CD4-positive, alpha-beta T cell treated with Interleukin-6 at 100 ng/mL for 8 hours (primary cell): ENCODE measurements at places on chromosomes 3 and 15.

- DNase-seq: no peak
Observed at GRCh38 chr15:64949383-64950186, 37.9 kb downstream of the ANKDD1A start.

DNA sequence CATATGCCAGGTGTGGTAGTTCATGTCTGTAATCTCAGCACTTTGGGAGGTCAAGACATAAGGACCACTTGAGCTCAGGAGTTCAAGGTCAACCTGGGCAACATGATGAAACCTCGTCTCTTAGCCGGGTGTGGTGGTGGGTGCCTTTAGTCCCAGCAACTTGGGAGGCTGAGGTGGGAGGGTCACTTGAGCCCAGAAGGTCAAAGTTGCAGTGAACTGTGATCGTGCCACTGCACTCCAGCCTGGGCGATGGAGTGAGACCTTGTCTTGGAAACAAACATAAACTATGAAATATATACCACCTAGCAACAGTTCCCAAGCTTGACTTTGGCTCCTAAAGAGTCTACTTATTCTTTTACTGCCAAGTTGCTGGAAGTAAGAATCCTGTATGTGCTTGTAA lies 30.9 kb downstream of the UBE3A start:
- DNase-seq: no peak

- DNase-seq: peak; percentile 79
Observed at GRCh38 chr15:72685925-72686794, at the start of the genes BBS4 and HIGD2B. Gene BBS4, plus strand, starts transcription at chr15:72686207. Its CDS starts 21 bp downstream, at chr15:72686228. Gene HIGD2B, minus strand, starts transcription at chr15:72686182. Its CDS starts 9,808 bp downstream, at chr15:72676374.

DNA sequence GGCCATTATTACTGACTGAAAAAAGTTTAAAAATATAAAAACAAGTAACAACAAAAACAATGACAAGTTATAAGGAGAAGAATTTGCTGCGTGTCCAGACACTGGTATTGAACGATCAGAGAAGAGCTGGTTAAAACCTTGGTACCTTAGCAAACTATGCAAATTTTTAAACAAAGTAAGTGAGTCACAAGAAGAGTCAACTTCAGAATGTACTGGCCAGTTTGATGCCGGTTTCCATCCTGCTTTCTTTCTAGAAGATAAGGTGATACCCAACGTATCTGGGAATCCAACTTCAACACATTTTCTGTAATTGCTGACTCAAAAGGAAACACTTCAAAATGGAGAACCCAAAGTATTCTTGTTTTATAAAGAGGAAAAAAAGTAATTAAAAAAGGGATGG lies 49.8 kb downstream of the RUBCN start:
- no peak for DNase-seq

DNA sequence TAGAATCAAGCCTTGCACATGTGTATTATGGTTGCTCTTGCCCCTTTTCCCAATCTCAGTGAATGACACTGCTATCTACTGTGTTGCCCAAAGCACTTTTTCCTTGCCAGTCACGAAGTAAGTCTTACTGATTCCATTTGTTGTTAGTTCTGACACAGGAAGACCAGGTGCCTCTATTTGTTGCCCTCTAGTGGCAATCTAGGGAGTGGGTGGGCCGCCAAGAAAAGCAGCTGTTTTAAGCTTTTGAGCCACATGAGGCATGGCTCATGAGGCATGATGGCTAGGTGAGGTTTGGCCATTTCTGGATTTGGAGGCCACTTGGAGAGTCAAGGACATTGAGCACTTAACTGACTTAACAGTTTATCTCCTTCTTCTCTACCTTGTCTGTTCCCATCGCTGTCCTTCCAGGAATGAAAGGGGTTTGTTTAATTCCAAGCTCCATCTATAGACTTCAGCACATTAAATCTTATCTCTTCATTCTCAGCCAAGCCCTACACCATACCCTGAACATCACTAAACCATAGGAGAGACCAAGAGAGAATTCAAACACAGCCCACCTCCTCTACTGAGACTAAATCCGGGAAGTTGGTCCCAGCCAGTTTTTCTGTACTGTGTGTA lies 103.1 kb downstream of the HCN4 start:
- peak; percentile 31 for DNase-seq

DNA sequence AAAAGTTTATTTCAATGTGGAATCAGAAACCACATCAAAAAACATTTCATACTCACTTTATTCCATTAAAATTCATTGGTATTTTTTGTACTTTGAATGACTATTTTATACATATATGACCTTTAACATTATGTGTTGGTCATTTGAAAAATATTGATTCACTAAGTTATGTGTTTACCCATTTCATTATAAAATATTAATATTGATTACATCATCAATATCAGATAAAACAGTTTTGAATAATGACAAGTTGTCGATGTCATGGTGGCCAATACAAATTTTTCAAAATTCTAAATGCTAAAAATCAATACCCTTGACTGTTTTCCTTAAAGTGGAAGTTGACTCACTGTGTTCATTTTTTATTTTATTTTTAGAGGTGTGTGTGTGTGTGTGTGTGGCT lies 239.7 kb upstream of the ROBO1 start:
- DNase-seq: no peak

DNA sequence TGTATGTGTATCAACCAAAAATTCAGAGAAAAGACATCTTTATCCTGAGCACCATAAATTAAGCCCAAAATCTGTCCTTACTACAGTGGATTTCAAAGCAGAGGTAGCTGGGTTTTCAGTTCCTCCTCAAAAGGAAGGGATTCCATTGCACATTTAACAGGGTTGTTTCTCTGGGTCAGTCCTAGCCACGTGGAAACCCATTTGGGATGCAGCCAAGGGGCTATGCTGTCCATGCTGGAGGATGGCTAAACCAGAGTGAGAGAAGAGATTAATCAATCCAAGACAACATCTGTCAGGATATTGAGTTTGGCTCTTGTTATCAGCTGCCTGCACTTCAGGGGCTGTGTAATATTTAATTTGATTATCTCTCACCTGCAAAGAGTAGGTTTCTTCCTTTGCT lies 28.1 kb downstream of the LSAMP start:
- DNase-seq: no peak

DNA sequence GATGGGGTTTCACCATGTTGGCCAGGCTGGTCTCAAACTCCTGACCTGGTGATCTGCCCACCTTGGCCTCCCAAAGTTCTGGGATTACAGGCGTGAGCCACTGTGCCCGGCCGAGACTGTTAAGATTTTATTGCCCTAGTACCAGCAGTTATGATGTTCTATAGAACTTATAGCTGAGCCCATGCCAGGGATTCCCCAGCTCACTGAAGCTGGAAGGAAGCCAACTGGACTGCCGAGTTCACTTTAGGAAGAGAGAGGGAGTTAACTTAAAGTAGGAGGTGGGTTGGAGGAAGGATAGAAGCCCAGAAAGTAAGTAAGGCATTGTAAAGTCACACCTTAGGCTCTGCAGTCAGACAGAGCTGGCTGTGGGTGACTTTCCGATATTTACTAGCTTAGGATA lies 101.1 kb upstream of the BOC start:
- DNase-seq: no peak

- no peak for DNase-seq
Observed at GRCh38 chr15:63063877-63064409, 21.4 kb downstream of the TPM1 start.

GRCh38 chr15:64456634-64457108 lies 3.7 kb upstream of the ZNF609 start:
- no peak for DNase-seq

- no peak for DNase-seq
Observed at GRCh38 chr3:193800138-193801043, 207.4 kb downstream of the OPA1 start.

DNA sequence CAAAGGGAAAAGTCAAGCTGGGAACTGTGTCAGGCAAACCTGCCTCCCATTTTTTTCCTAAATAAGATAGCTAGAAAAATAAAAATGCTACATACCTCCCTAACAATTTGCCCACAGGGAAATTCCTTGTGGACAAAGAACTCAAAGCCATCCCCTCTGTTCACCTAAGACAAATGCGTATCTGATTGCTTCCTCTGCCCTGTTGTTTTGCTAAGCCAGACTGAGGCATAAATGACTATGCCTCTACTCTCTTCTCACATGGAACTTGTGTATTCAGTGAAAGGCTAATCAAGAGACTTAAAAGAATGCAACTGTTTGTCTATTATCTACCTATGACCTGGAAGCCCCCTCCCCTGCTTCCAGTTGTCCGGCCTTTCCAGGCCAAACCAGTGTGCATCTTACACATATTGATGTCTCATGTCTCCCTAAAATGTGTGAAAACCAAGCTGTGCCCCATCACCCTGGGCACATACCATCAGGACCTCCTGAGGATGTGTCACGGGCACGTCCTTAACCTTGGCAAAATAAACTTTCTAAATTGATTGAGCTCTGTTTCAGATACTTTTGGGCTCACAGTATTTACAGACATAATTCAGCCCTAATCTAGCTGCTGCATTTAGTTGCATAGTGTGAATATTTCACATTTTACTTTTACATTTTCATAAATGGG lies 15.8 kb downstream of the CHD2 start:
- DNase-seq: no peak

DNA sequence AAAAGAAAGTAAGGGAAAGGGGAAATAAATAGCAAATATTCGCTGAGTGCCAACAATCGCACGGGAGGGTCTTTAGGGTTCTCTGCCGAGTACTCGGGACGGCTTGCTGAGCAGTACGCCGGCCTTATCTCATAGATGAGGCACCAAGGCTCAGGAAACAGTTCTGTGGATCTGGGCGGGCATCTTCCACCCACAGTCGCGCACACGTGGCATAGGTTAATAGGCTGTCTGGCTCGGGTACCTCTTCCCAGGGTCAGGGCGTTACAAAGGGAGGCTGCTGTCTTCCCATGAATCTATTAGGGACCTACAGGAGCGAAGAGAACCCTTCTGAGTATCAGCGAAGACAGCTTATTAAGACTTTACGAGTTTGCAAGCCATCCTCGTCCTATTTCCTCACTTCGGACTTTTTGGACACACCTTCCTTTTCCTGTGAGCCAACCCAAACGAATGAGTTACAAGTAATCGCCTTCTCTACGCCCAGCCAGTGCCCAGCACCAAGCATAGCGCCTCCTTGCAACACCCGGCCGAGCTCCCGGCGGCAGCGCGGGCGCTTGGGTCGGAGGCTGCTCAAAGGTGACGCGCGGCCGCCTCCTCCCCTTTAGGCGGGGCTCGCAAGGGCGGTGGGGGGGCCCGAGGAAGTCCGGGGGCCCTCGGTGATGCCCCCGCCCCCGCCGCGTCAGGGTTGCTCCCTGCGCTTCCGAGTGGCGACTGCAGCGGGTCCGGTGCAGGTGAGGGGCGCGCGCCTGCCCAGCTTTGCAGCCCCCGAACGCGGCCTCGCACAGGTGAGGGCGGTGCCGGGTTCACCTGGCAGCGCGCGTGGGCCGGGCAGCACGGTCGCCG lies at the start of gene MCTP2:
Gene MCTP2 (plus strand): TSS at position 679 of the 840 bp plus-strand sequence. CDS start 66,705 bp downstream, outside the sequence.
- DNase-seq: peak; percentile 82

GRCh38 chr3:94822298-94822697 lies 759.4 kb downstream of the NSUN3 start:
- DNase-seq: no peak

DNA sequence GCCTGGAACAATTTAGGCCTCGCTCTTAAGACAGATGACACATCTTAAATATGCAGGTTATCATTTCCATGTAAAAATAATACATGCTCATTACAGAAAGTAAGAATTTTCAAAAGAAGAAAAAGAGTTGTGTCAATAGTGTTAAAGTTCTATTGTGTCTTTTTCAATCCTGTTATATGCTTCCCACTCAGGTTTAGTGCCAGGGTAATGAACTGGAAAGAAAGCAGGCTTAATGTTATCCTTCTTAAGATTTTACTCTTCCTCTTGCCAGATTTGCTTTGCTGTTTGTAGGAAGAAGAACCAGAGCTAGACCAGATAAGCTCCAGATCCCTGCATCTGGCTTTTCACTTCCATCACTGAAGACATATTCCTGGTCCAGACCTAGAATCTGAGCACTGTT lies 128.6 kb downstream of the TPRG1 start:
- DNase-seq: no peak

- DNase-seq: no peak
Observed at GRCh38 chr3:170867143-170867937, 2.7 kb downstream of the RPL22L1 start.

- DNase-seq: no peak
Observed at GRCh38 chr3:94561094-94561493, 498.2 kb downstream of the NSUN3 start.

DNA sequence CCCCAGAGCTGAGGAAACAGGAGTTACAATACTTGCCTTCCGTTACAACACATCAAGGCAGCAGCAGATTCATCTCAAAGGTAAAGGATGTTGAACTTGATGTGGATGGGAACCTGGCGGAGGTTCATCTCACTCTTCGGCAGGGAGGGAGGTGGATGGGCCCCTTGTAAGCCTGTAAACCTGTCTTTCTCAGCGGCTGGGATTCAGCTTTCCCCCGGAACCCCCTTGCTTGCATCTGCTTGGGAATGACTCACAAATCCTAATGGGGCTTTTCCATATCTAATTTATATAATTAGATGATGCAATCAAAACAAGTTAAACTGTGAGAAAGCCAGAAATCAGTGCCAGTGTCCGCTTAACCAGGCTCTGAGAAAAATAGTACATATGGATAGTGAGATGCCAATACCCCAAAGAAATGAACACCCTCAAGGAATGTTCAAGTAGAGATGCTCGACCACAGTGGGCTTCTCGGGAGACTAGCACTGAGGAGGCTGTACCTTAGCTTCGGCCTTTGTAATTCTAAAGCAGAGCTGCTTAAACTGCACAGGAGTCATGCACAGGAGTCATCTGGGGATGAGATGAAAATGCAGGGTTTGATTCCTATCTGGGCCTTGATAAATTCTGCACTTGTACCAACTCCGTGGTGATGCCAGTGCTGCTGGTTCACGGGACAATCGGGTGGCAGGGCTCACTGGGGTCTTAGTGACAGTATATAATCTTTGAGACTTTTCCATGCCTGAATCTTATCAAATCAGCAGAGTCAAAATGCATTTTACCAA lies 2.2 kb upstream of the FAM240A start:
- DNase-seq: no peak

GRCh38 chr3:43534675-43535074 lies 87.1 kb downstream of the ANO10 start:
- DNase-seq: no peak

- no peak for DNase-seq
Observed at GRCh38 chr3:36058404-36059030, 321.8 kb upstream of the STAC start.

GRCh38 chr3:189298469-189299375 lies 127.0 kb downstream of the TPRG1 start:
- no peak for DNase-seq

DNA sequence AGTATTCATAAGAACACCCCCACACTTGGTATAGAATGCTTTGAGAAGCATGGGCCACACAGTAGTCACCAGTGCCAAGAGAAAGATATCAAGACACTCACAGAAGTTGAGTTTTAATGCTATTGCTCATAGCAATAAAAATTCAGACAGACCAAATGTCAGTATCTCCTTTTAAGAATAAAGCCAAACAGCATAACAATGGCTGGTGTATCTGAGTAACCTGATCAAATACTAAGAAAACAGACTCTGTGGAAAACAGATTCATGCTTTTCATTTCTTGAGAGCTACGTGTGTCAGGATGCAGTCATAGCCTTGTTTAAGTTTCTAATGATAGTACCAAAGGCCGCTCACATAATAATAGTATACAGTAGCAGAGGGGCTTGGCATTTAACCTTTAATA lies 778.5 kb downstream of the MECOM start:
- no peak for DNase-seq

DNA sequence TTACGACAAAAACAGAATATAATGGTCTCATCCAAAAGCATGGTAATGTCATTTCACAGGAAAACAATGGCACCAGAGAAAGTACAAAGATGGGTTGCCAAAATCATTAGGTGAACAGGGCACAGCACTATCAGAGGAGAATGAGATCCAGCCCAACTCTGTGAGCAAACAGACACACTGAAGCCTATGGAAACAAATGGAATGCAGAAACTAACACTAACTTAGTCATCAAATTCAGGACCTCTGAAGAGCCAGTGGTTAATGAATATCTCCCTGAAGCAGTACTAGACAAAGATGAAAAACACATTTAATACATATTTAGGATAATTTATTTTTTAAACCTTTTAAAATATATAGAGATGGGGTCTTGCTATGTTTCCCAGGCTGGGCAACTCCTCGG lies 14.6 kb upstream of the RPS17 start:
- no peak for DNase-seq
